Thymus (tissue), 14 donors: ENCODE measurements at places on chromosomes 16 and 17. TPM values are rescaled to one million over a fixed set of nuclear protein-coding genes. Genes with fewer than 3 reads are reported as not detected.

DNA sequence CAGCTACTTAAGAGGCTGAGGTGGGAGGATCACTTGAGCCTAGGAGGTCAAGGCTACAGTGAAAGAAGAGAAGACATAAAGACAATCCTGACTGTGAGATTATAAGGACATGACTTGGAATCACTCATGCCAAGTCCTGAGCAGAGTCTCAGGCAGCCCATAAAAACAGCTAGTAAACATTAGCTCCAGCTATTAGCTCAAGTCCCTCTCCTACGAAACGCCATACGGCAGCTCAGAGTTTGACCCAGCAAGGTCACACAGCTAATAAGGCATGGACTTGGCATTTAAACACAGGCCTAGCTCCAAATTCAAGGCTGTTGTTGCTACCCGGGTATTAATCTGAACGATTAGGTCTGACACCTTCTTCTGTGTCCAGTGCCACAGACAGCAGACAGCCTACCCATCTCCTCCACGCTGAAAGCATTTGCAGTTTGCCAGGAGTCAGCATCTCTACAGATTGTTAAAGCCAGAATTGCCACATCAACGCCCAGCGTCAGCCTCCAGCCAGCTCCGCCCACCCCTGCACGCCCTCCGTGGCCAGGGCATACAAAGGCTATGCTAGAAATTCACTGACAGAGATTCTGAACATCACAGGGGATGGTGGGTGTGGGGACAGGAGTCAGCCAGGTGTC is 9.9 kb upstream of the TMEM114 start:
- H3K27ac ChIP-seq: no peak overlapping the region
- H3K4me1 ChIP-seq: no peaks in the 10 kb centered on the region
- no peaks in the 10 kb centered on the region for H3K36me3 ChIP-seq
- H3K27me3 ChIP-seq: no peaks in the 10 kb centered on the region
- no peak for DNase-seq

- no peaks in the 10 kb centered on the region for H3K36me3 ChIP-seq
- H3K27me3 ChIP-seq: no peaks in the 10 kb centered on the region
- H3K4me1 ChIP-seq: peaks cover 10% of the 10 kb centered on the region
- no peak overlapping the region for H3K4me3 ChIP-seq
These were observed 127.7 kb downstream of the NTN1 start for GRCh38 chr17:9148905-9149525.

GRCh38 chr16:88468275-88469129 is 15.4 kb downstream of the ZFPM1 start:
- H3K4me1 ChIP-seq: peaks cover 33% of the 10 kb centered on the region
- H3K4me3 ChIP-seq: no peak overlapping the region
- DNase-seq: no peak
- H3K27me3 ChIP-seq: no peaks in the 10 kb centered on the region

The POLR2C gene
- 56.5 TPM for polyA plus RNA-seq

The NF1 gene
- polyA plus RNA-seq: 10.3 TPM

The PLXDC1 gene
- polyA plus RNA-seq: 66.4 TPM

DNA sequence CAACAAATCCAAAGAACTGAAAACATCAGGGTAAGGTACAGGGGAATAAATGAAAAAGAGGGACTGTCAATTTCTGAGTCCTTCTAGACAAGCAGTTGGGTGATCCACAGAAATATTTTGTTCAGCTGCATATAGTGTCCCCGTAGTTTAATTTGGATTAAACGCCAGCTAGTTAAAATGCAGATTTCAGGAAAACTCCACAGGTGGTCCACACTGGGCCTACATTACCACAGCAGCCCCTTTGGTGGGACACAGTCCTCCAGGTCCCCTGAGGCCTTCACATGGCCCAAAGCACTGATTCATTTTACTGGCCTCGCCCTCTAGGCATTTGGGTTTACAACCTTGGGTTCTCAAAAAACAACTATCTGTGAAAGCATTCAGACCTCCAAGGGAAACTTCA is 4.6 kb downstream of the ARHGAP17 start:
- peaks cover 12% of the 10 kb centered on the region for H3K4me1 ChIP-seq
- H3K4me3 ChIP-seq: no peak overlapping the region
- no peak for DNase-seq
- no peaks in the 10 kb centered on the region for H3K27me3 ChIP-seq
- no peak overlapping the region for H3K27ac ChIP-seq
- peaks cover 4% of the 10 kb centered on the region for H3K36me3 ChIP-seq

DNA sequence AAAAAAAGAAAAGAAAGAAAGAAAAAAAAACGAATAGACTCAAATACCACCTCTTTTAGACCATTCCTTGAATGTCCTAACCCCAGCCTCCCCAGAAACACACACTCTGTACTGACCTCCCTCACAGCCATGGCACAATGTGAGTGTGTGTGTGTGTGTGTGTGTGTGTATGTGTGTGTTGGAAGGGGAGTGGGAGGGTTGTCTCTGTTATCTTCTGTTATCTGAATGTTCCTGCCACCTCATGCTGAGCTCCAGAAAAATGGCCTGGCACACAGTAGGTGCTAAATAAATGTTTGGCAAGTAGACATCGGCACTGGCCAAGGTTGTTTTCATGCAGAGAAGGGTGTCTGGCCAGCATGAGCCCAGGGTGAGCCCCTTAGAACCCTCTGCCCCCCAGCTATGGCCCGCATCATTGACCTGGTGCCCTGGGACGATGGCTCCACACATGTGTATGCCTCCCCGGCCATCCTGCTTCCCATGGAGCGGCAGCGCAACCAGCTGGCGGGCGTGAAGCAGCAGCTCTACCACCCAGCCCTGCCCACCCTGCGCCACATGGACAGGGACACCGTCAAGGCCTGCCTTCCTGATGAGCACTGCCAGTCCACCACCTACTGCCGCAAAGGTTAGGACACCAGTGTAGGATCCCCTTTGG is 6.6 kb upstream of the CNGB1 start:
- no peak for DNase-seq
- H3K27me3 ChIP-seq: peaks cover 2% of the 10 kb centered on the region
- no peaks in the 10 kb centered on the region for H3K4me1 ChIP-seq
- H3K36me3 ChIP-seq: no peaks in the 10 kb centered on the region

GRCh38 chr16:82229800-82230619 is 60.0 kb upstream of the MPHOSPH6 start:
- H3K4me1 ChIP-seq: no peaks in the 10 kb centered on the region
- H3K27ac ChIP-seq: no peak overlapping the region
- H3K36me3 ChIP-seq: no peaks in the 10 kb centered on the region
- H3K4me3 ChIP-seq: no peak overlapping the region
- H3K27me3 ChIP-seq: no peaks in the 10 kb centered on the region
- peak; percentile 13 for DNase-seq

The SMIM22 gene
- polyA plus RNA-seq: 16.2 TPM

The GRB2 gene
- polyA plus RNA-seq: 65.1 TPM

The CYGB gene
- polyA plus RNA-seq: 12.1 TPM

DNA sequence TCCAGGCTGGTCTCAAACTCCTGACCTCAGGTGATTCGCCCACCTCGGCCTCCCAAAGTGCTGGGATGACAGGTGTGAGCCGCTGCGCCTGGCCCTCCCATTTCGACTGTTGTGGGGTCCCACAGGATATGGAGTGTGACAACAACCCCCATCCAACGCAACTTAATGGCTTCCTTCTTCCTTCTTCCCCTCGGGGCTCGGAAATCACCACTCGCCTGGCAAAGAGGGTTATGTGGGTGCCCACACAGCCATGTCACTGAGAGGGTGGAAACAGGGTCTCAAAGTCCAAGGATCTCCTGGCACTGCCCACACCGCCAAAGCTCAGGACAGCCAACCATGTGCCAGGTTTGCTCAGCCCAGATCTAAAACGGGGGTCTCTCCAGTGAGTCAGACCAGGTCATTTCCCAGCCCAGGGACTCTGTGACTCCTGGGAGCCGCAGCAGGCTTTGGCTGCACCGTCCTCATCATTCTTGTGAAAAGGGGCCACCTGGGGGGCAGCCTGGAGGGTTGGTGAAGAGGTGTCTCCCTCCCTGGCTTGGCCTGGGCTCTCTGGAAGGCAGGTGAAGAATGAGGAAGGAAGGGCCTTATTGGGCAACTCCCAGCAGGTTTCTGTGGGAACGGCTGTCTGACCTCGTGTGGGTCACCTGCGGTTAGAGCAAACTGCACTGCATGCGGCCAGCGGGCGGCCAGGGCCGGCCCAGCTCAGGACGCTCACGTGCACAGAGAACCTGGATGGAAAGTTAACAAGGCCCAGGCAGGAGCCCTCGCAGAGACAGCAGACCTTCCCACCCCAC is 25.3 kb upstream of the LITAF start:
- no peaks in the 10 kb centered on the region for H3K27me3 ChIP-seq
- H3K27ac ChIP-seq: no peak overlapping the region
- no peak overlapping the region for H3K4me3 ChIP-seq
- H3K4me1 ChIP-seq: no peaks in the 10 kb centered on the region

- no peaks in the 10 kb centered on the region for H3K27me3 ChIP-seq
- DNase-seq: no peak
- no peak overlapping the region for H3K27ac ChIP-seq
- H3K4me3 ChIP-seq: no peak overlapping the region
- H3K36me3 ChIP-seq: no peaks in the 10 kb centered on the region
These were observed 14.6 kb upstream of the KRT17 start for GRCh38 chr17:41638941-41639340.
